Stimulated activated CD8-positive, alpha-beta memory T cell treated with anti-CD3 and anti-CD28 coated beads, Interleukin-2, amount 100 ng/mL, for 1 hour (primary cell): ENCODE measurements at places on chromosomes 16 and 17.

DNA sequence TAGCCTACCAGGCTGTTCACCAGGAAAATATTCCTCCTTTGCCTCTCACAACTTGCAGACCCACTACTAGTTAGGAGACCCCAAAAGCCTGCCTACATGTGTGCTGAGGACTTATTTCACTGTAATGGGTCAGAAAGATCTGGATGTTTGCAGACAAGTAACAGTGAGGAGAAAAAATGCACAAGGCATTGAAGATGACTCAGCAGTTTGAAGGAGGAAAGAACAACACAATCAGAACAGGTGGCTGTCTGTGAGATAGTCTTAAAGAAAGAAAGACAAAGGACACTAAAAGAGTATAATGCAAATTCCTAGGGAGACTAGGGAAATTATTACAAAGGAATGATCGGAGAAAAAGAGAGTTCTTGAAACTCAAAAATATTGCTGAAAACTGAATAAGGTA is 69.0 kb downstream of the ANKFN1 start:
- DNase-seq: no peak

DNA sequence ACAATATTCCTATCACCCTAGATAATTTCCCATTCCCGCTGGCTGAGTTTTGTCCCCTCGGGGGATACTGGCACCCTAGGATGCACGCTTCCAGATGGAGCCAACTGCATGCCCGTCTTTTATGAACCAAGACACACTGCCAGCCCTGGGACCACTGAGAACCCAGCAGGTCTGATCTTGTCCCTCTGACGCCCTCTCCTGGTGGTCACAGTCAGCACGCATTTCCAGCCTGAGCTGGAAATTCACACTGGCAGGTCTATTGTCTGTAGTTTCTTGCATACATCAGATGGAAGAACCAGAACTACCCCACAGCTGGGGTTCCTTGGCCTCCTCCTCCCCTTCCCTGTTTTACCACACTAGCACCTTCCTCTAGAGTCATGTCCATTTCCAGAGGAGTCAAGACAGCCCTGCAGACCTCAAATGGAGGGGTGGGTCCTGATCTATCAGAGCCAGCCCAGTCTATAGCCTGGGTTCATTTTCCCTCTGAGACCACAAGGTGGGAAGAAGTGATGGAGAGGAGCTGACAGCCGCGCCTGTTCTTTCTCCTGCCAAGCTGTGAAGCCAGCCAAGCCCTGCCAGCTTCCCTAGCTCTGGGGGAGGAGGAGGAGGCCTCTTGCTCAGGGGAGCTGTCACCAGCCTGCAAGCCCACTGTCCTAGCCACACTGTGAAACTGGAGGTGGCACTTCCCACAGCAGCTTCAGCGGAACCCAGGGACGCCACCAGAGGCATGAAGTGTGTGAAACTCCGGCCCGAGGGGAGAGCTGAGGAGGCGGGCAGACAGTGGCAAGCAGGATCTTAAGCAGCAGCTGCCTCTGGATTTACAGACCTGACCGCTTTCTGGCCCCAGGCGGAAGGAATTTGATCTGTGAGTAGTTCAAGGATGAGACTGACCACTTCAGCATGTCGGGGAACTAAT is 29.3 kb downstream of the MXRA7 start:
- DNase-seq: peak; percentile 38

- no peak for DNase-seq
These were observed 30.4 kb upstream of the SALL1 start for GRCh38 chr16:51181503-51181811.

DNA sequence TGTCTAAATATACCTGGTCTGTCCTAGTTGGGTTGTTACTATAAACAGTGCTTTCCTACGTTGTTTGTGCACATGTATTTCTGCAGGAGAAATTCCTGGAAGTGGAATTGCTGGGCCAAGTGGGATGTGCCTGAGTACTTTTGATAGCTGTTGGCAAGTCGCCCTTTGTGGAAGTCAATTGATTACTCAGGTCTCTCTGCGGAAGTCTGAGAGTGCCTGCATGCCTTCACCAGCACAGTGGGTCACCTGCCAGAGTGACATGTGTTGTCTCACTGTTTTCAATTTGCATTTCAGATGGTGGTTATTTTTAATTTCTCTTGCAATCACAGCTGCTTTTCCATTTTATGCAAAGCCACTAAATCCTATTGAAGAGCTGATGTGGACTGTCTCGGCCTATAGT is 2.3 kb upstream of the MVD start:
- DNase-seq: no peak

- no peak for DNase-seq
These were observed 786 bp upstream of the CACNA1G start for GRCh38 chr17:50559674-50560184.

- DNase-seq: no peak
These were observed 157.7 kb downstream of the PARN start for GRCh38 chr16:14472357-14472756.

DNA sequence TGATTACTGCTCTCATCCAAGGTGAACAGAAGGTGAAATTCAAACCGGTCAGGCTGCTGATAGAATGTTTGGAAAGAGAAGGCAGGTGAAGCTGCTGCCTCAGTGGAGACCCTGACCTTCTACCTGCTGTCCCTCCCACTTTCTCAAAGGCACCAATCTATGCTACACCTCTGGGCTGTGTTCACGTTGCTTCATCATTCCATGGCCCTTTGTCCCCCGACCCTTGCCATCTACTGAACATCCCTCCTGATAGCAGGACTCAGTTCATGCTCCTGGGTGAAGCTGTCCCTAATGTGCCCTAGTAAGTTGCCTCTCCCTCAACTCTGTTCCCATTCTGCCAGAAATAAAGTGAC is 44.2 kb upstream of the SOX9 start:
- no peak for DNase-seq

GRCh38 chr16:8953064-8953463 is 10.6 kb downstream of the USP7 start:
- DNase-seq: no peak

DNA sequence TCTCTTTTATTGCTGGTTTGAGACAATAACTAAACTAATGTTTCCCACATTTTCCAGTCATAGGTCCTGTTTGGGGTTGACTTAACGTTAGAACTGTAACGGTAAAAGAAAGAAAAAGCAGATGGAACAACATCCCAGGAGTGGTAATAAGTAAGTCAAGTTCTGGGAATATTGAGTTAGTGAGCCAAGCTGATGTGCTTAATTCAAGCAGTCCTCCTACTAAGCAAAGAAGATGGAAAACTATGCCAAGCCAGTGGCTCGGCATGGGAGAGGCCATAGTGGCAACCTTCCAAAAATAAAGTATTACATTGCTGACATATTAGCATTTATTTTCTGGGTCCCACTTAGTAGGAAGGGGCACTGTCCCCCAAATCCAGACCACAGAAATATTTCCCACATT is 161.7 kb upstream of the CDH5 start:
- DNase-seq: no peak

- DNase-seq: no peak
These were observed 19.8 kb downstream of the DNAH3 start for GRCh38 chr16:21130811-21131210.

DNA sequence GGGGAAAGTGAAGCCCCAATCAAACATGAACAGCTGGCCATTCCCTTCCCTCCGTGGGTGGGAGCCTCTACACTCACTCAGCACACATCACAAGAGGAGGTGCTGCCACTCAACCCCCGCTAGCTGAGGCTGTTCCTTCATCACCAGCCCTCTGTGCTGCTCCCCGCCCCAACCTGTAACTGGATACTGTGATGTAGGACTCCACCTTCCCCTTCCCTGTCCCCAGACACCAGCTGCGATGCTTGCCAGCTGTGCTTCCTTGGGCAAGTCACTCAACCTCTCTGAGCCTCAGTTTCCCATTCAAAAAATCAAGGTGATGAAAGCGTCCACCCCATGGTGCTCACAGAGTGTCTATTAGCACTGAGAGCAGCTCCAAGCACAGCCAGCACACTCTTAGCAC is 273.2 kb downstream of the MRTFB start:
- no peak for DNase-seq

DNA sequence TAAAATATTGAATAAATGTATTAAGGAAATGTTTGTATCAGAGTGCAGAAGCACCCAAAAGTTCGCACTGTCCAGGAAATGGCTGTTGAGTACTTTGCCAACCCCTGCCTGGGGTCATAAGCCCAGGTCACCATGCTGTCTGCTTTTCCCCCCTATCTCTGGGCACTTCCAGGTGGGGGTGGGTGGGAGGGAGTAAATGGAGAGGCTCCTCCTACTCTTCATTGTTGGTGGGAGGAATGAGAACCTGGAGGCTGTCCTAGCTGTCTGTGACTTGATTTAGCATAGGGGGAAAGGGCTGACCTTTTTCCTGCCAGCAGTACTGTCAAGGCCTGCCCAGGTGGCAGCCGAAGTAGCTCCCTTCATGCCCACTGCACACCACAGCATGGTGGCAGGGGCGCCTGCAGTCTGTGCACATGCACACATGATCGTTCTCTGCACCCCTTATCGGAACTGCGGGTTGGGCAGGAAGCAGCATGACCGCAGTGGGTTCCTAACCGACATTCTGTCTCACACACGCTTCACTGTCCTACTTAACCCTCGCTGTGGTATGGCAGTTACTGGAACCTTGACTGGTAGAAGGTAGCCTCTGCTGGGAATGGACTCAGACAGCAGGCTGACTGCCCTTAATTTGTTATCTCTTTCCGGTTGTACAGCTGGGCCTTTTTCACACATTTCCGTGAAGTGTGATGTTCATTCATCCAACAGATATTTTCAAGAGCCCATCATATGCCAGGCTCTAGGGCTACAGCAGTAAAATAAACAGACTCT is 41.5 kb downstream of the LDHD start:
- DNase-seq: peak; percentile 52

DNA sequence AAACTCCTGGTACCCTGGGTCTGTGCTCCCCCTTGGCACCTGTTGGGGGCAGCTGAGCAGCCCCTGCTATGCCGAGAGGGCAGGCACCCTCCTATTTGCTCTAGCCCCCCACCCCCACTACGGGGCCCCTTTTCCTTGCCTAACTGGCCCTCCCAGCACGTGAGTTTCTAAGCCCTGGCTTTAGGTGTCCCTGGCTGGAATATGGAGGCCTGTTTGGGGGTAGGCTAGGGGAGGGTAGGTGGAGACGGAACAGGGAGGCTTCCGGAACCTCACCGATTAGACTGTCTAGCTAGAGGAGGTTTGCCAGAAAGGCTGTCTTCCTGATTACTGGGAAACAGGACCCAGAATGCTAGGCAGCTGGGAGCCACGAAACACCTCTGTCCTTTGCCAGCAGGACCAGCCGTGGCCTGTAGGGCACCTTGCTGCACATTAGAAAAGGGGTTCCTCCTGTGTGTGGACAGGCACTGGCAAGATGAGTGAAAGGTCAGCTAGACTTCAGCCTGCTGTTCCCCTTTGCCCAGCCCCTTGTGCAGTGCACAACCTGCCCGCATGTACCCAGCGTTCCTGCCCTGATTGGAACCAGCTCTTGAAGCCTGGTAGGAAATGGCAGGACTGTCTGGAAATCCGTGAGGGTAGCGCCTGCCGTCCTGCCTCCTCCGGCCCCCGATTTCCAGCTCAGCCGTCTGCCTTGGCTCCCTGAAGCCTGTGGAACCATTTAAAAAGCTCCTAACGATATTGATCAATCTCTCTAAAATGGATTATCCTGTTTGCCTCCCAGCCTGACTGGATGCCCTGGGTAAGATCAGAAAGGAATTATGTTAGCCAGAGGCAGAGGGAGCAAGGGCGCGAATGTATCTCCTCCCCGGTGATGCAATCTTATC is 83.4 kb upstream of the GSE1 start:
- DNase-seq: no peak
